ENCODE measurements at places on chromosomes 4 and X. TPM values are rescaled to one million over a fixed set of nuclear protein-coding genes. Genes with fewer than 3 reads are reported as not detected.

GRCh38 chrX:21975812-21976211, 35.3 kb downstream of the SMS start:
- DNase-seq, result no peak

DNA sequence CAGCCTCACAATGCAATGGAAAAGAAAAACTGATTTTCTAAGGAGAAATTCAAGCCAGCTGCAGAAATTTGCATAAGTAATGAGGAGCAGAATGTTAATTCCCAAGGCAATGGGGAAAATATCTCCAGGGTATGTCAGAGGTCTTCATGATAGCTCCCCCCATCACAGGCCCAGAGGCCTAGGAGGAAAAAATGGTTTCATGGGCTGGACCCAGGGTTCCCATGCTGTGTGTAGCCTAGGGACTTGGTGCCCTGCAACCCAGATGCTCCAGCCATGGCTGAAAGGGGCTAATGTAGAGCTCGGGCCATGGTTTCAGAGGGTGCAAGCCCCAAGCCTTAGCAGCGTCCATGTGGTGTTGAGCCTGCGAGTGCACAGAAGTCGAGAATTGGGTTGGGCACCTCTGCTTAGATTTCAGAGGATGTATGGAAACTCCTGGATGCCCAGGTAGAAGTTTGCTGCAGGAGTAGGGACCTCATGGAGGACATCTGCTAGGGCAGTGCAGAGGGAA, 53.5 kb upstream of the TEX13C start:
- no peak for DNase-seq

DNA sequence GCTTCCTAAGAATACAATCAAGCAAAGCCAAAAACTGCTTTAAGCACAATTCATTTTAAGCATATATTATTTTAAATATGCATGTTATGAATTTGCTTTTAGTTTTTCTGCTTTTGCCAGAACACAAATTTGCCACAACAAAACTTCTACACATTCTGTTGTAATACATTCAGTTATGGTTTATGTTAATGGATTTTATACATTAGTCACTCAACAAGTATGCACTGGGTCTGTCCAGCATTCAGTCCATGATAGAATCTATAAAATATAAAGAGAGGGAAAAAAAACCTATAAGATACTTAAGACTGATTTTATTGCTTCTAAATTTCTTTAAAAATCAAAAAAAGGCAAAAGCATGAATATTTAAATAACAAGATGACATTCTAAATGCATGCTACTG, 22.2 kb downstream of the IQCM start:
- DNase-seq, result no peak

- DNase-seq, result no peak
These were observed 448.4 kb downstream of the RAPGEF2 start for GRCh38 chr4:159551281-159551680.

DNA sequence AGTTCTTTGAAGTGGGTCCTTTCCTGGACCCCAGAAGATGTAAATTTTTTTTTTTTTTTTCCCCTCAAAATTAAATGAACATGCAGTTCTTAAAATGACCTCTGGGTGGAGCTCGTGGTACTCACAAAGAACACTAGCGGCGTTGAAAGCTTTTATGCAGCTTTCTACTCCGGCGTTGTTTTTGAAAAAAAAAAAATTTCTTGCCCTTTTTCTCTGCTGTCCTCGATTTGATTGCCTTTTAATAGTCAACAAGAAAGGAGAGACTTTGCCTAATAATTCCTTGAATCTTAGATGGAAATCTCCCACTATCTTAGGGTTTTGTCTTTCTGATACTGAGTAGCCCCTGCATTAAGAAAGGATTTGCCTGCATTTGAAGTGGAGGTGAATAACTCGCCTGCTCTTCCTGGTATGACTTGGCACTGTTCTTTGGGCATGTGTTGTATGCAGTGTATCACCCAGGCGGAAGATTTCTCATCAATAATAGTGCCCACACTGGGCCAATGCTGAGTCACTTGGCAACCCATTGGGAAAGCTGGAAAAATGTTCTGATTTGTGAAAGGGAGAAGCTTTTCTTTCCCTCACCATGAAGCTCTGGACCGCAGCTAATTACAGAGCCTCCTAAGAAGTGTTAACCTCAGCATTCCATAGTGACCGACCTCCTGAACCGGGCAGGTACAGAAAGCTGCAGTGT, 104.0 kb downstream of the PHEX start:
- no peak for DNase-seq

DNA sequence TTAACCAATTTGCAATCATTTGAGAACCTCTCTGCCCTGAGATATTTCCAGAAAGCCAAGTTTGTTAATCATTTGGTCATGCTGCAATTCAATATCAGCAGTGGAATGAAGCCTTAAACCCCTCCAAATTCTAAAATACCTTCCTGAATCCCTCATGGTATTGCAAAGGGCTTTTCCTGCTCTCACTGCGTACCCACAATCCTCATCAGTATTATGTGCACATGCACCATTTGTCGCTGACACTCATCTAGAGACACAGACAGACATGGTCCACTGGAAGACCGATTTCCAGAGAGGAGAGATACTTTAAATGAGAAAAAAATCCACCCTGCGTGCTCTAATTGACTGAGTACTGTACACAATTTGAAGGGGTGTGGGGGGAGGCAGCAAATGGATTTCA, 104.4 kb downstream of the GPC3 start:
- DNase-seq, result no peak

- no peak for DNase-seq
These were observed 15.3 kb downstream of the ALB start for GRCh38 chr4:73419106-73420038.

DNA sequence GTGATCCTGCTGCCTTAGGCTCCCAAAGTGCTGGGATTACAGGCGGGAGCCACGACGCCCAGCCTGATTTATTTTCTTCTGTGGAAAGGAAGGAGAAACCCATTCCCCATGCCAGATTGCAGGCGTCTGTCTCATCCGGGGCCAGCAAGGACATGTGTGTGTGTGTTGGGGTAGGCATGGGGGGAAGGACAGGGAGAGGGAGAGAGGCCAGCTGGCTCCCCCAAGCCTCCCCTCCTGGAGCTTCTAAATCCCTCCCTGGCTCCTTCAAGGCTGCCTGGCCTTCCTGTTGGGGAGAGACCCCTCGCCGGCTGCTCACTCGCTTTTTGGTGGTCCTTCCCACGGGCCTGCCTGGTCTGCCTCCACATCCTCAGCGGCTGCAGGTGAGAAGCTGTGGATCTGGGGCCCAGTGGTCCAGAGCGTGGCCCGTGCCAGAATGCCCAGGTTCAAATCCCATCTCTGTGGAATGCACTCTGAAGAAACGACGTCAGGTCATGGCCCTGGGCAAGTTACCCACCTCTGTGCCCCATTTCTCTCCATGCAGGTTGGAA, 1.3 kb upstream of the PLXNB3 start:
- no peak for DNase-seq

DNA sequence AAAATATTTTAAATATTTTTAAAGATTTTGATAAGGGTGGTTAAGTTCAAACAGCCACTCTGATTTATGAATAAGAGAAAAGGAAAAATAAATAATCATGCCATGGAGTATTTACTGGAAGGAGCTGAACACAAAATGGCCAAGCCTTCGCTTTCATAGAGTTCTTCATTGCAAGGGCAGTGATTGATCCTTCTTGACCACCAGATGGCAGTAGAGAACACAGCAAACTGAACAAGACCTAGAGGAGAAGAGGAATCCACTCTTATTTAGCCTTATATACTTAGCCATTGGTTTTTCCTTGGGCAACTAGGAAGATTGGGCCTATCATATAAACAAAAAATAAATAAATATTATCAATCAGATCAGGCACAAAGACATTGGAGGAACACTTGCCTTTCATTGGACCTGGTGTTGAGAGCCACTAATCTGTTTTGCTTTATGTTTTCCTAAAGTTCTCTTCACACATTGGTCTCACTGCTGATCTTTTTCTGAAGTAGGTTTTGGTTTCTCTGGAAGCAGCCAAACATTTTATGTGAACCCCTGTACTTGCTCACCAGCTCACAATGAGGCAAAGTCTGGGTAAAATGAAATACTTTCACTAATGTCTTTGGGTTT, 58.1 kb upstream of the PARM1 start:
- DNase-seq, result no peak

DNA sequence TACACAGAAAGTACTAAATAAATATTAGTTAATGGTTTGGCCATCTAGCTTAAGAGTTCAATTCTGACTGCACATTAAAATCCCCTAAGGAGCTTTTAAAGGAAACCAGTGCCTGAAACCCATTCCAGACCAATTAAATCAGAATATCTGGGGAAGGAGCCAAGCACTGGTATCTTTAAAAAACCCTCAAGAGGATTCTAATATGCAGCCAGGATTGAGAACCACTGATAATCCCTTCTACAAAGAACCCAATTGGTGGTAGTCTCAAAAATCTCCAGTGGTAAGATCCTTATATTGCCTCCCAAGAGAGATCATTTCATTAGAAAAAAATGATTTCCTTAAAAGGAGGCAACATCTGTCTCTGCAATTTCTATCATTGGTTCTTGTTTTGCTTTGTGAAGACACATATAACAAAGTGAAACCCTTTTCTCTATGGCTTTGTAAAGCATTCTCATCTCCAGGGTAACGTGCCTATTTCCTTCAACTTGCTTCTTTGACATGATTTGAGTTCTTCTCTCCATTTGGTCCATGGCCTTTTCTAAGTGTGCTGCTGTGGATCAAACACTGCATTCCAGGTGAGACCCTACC, 3.5 kb downstream of the GPR34 start:
- DNase-seq, result no peak

DNA sequence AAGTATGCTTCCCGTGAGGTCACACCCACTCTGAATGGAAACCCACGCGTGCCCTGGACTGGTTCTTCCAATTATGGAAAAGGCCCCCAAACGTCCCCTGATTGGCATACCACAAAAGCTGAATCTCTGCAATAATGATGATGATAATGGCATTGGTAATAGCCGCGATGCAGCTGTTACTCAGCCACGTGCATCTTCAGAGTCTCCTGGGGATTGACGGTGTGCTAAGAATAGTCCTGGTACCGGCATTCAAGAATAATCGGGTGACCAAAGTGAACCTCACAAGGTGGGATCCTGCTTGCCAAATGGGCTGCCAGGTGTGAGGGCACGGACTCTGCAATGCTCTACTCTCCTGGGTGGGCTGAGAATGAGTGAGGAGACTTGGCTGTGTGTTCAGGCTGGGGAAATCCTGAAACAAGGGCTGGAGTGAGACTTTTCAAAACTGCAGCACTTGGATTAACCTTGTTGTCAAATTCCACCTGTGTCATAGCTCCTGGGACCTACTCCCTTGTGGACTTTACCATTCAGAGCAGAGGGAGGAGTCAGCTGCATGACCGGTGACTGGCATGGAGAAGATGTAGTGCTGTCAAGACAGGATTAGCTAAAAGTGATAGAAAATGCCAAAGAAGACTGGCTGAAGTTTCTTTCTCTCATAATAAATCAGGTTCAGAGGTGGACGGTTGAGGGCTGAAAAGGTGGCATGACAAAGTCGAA, 615.4 kb downstream of the MID1IP1 start:
- DNase-seq, result peak; percentile 12

GRCh38 chr4:97370568-97370967, 772.7 kb downstream of the STPG2 start:
- no peak for DNase-seq

DNA sequence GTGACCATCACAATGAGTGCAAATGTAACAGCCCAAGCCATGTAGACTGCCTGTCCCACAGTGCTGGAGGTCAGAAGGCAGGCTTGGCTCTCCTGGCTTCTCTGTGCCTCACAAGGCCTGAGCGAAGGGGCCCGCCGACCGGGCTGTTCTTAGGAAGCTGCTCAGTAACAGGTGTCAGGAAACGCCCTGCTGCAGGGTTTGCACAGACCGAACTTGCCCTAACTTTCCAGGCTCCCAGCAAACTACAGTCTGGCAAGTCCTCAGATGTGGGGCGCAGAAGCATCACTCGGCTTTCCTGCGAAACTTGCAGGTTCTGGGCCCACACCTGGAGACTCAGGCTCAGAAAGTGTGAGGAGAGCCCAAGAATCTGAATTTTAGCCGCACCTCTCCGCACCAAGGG, 87.6 kb downstream of the CRMP1 start:
- peak; percentile 63 for DNase-seq

DNA sequence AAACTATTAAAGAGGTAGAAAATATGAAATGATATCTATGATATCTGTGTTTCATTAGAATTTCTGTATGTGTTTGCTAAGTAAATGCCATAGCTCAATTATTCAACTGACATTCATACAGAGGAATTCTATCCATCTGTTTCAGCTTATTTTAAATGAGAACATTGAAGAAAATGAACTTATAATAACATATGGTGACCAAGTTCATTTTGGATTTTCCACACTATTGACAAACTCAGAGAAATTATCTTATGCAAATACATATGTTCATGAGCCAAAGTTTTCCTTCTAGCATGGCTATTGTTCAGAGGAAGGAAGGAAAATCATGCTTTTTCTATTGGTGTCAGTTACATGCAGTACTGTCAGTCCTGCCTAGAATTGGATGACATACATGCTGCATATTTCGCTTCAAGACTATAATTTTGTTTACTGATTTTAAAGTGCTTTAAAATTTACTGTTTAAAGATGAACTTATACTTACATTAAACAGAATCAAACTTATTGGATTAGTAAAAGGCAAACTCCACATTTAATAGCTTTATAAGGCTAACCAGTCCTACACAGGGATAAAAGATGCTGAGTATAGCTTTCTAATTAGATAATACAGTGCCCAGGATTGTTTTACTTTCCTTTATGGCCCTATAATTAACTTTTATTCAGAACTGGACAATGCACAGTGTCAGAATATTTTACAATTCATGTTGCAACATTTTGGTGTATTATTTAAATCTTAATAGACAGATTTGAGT, 646.2 kb downstream of the TRAM1L1 start:
- DNase-seq, result no peak

- DNase-seq, result no peak
These were observed 9.4 kb upstream of the CCNQ start for GRCh38 chrX:153608376-153608775.

DNA sequence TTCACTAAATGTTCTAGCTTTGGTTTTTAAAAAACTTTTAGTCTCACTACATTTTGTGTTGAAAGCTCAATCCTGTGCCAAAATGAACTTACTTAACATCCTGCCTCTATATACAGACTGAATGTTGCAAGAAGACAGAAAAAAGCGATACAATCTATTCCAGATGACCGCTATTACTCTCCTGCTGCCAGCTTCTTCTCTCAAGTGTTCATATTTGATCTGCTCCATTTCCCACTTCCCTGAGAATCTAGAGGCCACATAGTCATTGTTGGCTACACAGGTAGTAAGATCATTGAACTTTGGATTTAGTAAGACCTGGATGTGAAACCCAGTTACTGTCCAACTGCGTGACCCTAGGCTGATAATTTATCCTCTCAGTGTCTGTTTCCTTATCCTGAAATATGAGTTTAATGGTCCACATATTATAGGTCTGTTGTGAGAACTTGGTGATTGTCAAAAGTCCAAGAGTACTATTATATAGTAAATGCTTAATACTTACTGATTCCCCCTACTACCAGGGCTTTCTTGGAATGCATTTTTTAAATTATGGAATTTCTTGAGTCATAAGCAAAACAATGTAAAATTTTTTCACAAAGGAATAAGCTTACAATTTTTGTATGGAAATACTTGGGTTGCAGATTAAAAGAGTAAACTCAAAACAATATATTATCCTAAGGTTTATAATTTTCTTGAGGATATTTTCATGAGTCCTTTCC, 976.8 kb upstream of the ADGRL3 start:
- no peak for DNase-seq

The SLC25A4 gene
- 1,443 TPM for total RNA-seq

The CENPVL1 gene
- not detected for total RNA-seq

The TRIM61 gene
- total RNA-seq, result 1.5 TPM

The APOO gene
- 76.4 TPM for total RNA-seq

The SHOX gene
- total RNA-seq, result 0.11 TPM

The PARM1 gene
- 74.4 TPM for total RNA-seq

The STPG2 gene
- total RNA-seq, result 0.19 TPM

The NOX1 gene
- not detected for total RNA-seq

The EIF1AX gene
- 75.4 TPM for total RNA-seq

The NUDT11 gene
- not detected for total RNA-seq

The F8A3 gene
- 0.19 TPM for total RNA-seq

All from cardiac septum (tissue), 1 donor.